Fibroblast of the conjunctiva (primary cell): ENCODE measurements at places on chromosomes 6 and 20.

GRCh38 chr6:104860221-104860620 is 502 bp upstream of the HACE1 start:
- no peak for DNase-seq

DNA sequence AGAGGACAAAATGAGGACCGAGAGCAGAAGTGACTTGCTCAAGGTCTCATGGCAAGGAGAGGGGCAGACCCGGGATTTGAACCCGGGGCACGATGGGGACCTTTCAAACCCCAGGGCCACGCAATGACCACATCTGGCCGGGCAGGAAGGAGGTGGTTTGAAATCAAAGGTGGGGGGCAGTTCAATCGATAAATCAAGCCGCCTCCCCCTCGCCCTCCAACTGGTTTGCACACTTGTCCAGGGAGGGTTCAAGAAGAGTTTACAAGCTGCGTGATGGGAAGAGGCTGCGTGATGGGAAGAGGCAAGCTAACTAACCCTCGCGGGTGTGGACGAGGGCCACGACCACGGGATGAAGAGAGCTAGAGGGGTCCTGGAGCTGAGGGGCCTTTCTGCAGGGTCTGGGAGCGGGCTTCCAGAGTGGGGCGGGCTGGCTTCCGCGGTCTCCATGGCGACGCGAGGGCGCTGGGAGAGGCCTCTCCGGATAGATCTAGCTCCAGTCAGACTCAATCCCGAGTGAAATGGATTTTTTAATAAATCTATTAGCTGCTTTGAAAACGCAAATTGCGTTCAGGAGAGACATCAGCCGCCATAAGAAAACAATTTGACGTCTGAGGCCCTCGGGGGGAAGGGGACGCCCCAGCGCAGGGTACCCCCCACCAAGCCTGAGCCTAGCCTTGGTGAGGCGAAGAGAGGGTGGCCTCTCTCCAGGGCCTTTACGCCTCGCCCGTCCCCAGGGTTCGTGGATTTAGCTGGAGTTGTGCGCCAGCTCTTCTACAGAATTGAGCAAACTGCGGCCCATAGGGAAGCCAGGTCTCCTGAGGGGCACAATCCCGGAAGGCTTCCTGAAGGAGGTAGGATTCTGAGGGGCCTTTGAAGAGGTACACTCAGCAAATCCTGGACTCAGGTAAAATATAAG is 143.9 kb downstream of the GRM4 start:
- no peak for DNase-seq

DNA sequence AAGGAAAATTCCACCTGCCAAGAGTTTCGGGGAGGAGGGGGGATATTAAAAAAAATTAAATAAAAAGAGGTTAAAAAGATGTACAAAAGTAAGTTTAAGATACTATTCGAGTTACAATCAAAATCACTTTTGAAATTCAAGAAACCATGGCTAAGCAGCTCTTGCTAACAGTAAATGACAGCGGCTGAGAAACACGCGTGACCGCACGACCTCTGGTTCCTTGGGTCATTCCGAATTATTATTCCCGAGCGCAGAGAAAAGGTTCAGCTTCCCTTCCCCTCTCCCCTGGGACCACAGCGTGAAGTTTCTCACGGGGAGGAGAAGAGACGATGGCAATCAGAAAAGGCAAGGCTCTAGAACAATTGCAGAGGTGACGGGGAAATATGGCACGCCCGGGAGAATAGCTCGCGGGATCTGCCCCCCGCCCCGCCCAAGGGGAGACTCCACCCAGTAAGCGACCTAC is 496 bp downstream of the TMEM242 start:
- DNase-seq: peak; percentile 74

DNA sequence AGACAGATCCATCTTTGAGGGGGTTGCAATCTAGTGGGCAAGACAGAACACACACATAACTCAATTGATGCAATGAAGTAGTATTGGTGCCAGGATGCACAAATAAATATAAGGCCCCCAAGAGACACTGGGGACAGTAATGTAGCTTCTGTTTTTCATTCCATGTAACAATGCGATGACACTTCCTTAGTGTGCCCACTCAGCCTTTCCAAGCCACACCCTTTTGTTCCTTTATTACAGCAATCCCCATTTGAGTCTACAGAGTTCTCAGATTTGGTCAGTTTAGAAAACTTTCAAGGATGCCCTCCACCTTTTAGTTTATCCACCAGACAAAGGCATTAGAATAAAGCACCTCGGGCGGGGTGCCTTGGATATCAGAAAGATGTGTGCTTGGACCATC is 15.5 kb downstream of the TGM3 start:
- DNase-seq: no peak

DNA sequence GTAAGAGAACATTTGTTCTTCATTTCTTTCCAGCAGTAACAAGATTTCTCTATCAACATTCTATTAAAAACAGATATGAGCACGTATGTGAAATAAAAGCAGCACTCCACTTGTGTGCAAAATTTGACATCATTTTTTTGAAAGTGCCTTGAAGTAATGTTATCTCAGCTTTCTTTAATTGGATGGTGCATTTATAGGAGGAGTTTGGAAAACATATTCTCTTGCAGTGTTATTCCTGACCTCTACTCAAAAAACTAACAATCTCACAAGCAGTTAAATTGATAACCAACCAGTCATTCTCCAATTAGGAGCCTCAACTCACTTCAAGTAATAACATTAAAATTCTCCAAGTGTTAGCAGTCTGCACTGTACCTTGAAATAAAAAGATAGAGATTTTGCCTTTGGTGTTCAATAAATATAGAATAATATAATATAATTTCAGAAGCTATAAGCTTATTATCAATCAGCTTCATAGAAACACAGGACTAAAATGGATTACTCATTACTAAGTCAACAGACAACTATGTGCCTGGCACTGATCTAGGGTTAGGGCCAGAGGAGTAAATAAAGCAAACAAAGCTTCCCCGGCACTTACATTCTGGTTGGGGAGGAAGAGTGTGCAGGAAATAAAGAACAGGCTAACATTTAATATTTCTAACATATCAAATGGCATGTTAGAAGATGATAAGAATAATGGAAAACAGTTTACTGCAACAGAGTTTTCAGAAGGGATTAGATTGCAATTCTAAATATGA is 149.0 kb upstream of the SGK1 start:
- DNase-seq: no peak

DNA sequence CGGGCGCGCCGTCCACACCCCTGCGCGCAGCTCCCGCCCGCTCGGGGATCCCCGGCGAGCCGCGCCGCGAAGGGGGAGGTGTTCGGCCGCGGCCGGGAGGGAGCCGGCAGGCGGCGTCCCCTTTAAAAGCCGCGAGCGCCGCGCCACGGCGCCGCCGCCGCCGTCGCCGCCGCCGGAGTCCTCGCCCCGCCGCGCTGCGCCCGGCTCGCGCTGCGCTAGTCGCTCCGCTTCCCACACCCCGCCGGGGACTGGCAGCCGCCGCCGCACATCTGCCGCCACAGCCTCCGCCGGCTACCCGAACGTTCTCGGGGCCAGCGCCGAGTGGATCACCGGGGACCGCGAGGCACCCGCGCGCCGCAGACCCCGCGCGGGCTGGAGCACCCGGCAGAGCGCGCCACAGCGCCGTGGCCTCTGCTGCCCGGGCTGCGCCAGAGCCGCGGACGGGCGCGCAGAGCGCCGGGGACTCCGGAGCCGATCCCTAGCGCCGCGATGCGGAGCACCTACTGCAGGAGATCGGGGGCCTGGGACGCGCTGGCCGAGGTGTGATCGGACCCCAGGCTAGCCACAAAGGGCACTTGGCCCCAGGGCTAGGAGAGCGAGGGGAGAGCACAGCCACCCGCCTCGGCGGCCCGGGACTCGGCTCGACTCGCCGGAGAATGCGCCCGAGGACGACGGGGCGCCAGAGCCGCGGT is at the start of gene BMP2:
Gene BMP2, plus strand, starts transcription at position 151 of the 692 bp plus-strand sequence. CDS start 2,441 bp downstream, outside the sequence.
- no peak for DNase-seq

- DNase-seq: no peak
Observed at GRCh38 chr20:19880256-19881079, 122.4 kb downstream of the RIN2 start.

DNA sequence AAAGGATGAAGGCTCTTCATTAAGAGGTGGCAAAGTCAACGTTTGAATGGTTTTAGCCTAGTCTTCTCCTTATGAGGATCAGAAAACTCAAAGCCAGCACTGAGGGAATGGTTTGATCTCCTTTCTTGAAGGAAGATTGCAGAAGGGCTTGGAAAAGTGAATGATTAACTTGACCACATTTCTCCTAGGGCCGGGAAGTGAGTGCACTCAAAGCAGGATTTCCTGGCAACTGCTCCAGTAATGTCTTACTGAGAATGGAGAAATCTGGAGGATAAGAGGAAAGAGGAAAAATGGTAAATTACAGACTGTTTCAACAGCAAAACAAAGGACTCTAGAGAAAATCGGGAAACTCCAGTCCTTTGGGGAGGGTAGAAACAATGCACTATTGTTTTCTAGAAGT is 189.0 kb upstream of the FOXA2 start:
- DNase-seq: no peak

GRCh38 chr6:38350942-38351341 is 288.8 kb downstream of the BTBD9 start:
- no peak for DNase-seq

GRCh38 chr6:139423037-139423703 is 48.7 kb upstream of the CITED2 start:
- no peak for DNase-seq

DNA sequence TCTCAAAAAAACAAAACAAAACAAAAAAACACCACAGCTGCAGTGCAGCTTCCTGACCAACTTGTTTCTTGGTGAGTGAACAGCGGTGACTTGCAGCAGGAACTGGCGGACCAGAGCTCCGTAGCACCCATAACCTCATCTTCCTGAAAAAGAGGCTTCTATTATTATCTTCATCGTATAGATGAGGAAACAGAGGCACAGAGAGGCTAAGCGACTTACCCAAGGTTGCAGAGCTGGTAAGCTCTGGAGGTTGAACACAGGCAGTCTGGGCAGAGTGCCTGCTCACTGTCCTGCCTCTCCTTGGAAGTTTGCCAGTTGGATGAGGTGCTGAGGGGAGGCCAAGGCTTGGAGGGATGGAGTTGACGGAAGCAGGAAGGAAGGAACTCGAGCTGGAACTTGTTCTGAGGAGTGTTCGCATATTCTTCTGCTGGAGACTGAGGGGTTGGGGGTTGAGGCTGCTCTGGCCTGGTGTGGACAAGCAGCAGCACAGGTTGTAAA is 47.9 kb upstream of the CCDC167 start:
- peak; percentile 58 for DNase-seq

- DNase-seq: no peak
Observed at GRCh38 chr6:130740308-130740707, 86.9 kb upstream of the SMLR1 start.

GRCh38 chr6:44221291-44221960 is 2.0 kb upstream of the SLC29A1 start:
- peak; percentile 88 for DNase-seq

DNA sequence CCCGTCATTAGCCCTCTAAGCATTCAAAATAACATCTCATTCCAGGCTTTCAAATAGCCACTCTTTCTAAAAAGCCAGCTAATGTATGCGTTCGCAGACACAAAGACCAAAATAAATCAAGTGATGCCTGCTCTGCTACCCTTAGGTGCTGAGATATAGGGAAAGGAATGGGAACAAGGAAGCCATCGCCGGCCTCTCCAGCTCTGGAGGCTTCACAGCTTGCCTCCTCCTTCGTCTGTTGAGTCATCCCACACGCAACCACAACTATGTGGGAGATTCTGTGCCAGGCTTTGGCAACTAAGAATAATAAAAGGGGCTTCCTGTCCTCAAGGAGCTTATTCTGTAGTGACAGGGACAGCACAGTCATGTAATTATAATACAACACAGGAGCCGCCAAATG is 27.3 kb upstream of the SLC22A23 start:
- no peak for DNase-seq

- no peak for DNase-seq
Observed at GRCh38 chr6:42136508-42137193, 5.8 kb downstream of the C6orf132 start.

DNA sequence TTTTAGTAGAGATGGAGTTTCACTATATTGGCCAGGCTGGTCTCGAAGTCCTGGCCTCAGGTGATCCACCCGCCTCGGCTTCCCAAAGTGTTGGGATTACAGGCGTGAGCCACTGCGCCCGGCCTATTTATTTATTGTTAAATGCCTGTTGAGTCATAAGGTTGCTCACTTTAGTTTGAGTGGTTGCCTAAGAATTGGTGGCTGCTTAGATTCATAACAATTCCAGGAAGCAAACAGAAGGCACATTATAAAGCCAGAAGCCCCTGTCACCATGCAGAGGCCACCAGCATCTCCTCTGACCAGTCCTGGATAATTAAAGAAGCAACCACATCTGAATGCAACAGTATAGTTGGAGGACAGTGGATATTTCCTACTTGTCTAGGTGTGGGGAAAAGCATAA is 24.0 kb upstream of the ARMH2 start:
- DNase-seq: no peak

GRCh38 chr6:2583459-2583858 is 167.3 kb downstream of the MYLK4 start:
- no peak for DNase-seq

- DNase-seq: peak; percentile 67
Observed at GRCh38 chr6:73521351-73521985, 636 bp upstream of the EEF1A1 start.
